Kidney (tissue), 22 donors: ENCODE measurements at places on chromosomes 5 and 9. TPM values are rescaled to one million over a fixed set of nuclear protein-coding genes. Genes with fewer than 3 reads are reported as not detected.

MLANA gene
- total RNA-seq, result not detected

GRCh38 chr5:129804705-129805104 is 56.8 kb downstream of the MINAR2 start:
- DNase-seq, result no peak
- H3K4me3 ChIP-seq, result no peak overlapping the region
- no peaks in the 10 kb centered on the region for H3K27me3 ChIP-seq
- no peak overlapping the region for H3K27ac ChIP-seq

GRCh38 chr5:150081541-150082283 is 4.6 kb downstream of the CSF1R start:
- H3K4me3 ChIP-seq, result no peak overlapping the region
- no peaks in the 10 kb centered on the region for H3K36me3 ChIP-seq
- H3K4me1 ChIP-seq, result no peaks in the 10 kb centered on the region

EQTN gene
- 1.4 TPM for total RNA-seq

CCDC171 gene
- total RNA-seq, result 5.1 TPM
